ENCODE measurements at places on chromosomes 6 and 20. TPM values are rescaled to one million over a fixed set of nuclear protein-coding genes. Genes with fewer than 3 reads are reported as not detected.

Gene PRR18
- not detected for total RNA-seq

Gene GDAP1L1
- not detected for total RNA-seq

Gene ZSCAN23
- total RNA-seq: 2.5 TPM

Gene GMPR
- not detected for total RNA-seq

Gene TSPO2
- total RNA-seq: not detected

Gene FILIP1
- total RNA-seq: 12.3 TPM

Gene FHL5
- 9.2 TPM for total RNA-seq

Gene CAP2
- total RNA-seq: 6.0 TPM

Gene DNAJC5
- total RNA-seq: 77.3 TPM

Gene SCGN
- total RNA-seq: 6.4 TPM

Gene GPLD1
- total RNA-seq: 0.96 TPM

Gene WFDC2
- total RNA-seq: 11.0 TPM

Gene EPB41L1
- total RNA-seq: 36.4 TPM

Gene NEDD9
- total RNA-seq: 68.6 TPM

Gene TP53TG5
- not detected for total RNA-seq

Data from transverse colon (tissue), 4 donors.